ENCODE measurements at places on chromosomes 12 and 14. TPM values are rescaled to one million over a fixed set of nuclear protein-coding genes. Genes with fewer than 3 reads are reported as not detected.

The SERPINA10 gene
- polyA plus RNA-seq: not detected

The SARNP gene
- 123 TPM for polyA plus RNA-seq

The SPSB2 gene
- polyA plus RNA-seq: 11.1 TPM

DNA sequence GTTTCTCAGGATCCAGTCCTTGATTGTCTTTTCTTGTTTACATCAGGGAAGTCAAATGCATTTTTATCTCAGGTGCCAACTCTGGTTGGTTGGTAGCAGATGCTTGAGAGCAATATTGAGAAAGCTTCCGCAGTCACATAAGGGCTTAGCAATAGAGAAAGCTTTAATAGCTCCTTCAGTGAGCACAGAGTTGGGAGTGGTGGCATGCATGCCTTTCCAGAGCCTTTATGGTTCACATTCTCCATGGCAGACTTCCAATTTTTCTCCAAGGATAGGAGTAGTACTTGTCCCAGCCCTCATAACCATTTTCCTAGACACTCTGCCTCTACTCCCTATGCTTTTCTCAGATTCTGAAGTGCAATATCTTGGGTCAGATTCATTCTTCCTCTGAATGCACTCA, 280.4 kb downstream of the AEBP2 start:
- DNase-seq: no peak

DNA sequence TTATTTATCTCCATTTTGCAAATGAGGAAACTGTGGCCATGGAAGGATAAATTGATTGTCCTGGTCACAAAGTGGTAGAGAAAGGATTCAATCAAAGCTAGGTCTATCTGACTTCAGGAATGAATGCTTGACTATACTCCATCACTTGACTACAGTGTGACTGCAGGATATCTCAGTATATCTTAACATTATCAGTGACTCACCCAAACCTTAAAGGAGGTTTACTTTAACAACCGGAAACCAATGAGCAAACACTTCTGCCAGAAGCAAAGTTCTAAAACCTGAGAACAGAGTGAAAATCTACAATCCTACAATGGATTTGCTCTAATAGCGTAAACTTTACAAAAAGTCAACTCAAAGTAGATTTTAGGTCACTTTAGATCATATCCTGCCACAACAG, 277.0 kb downstream of the CEP128 start:
- no peak for DNase-seq

- DNase-seq: no peak
Measured at GRCh38 chr12:84201976-84202375, 710.6 kb downstream of the SLC6A15 start.

DNA sequence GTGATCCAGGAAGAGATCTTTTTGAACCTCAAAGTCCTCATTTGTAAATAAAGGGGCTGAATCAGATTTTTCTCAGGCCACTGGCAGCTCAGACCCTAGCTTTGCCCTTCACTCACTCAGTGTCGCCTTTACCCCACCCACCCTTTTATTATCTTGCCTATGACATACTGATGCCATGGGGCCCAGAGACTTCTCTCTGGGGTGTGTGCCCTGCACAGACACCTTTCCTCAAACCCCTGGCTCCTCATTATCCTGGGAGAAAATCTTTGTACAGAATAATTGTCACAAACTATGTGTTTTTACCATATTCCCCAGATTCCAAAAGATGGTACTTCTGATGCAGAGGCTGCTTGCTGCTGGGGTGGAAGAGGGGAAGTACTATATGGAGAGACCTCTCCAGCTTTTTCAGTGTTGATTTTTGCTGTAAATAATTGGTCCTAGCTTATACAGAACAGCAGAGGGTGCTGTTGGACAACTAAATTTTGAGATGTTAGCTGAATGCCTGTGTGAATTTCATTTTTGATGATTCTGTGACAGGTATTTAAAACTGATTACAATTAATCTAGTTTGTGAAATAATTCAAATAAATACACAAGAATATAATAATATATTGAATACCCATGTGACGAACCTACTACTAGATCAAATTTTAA, 53.9 kb upstream of the DCD start:
- no peak for DNase-seq

DNA sequence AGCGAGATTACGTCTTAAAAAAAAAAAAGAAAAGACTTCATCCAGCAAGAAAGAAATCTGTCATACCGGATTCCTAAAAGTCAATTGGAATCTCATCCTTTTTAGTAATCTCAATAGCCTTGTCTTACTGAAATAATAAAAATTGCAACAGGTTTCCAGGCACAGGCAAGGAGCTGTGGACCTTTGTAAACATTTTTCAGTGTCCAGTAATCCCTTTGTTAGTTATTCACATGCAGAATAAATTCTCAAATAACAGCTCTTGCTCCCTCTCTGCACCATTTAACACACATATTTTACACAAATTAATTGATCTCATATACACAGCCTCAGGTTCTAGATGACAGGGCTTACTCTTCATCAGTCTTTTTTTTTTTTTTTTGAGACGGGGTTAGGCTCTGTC, 22.0 kb upstream of the CALM1 start:
- DNase-seq: no peak

DNA sequence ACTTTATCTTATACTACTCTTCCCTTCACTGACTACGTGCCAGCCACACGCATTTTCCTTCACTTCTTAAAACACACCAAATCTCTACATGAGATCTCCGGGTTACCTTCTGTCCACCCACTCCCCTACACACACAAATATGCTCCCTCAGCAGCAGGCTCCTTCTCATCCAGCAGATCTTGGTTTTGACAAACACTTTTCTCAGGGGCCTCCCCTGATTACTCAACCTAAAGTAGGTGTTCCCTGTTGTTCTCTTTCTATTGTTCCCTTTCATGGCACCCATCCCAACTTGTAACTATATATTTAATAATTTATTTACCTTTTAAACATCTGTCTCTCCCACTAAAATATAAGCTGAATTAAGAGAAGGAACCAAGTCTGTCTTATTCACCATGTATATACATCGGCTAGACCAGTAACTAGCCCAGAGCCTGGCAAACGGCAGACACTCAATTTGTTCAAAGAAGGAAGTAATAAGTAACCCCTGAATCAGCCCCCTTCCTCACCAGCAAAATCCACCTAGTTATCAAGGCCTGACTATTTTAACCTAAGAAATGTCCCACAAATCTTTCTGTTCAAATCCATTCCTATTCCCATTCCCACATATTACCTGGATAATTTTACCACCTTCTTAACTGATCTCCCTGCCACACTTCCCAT, 2.7 kb downstream of the C2CD5 start:
- DNase-seq: no peak

DNA sequence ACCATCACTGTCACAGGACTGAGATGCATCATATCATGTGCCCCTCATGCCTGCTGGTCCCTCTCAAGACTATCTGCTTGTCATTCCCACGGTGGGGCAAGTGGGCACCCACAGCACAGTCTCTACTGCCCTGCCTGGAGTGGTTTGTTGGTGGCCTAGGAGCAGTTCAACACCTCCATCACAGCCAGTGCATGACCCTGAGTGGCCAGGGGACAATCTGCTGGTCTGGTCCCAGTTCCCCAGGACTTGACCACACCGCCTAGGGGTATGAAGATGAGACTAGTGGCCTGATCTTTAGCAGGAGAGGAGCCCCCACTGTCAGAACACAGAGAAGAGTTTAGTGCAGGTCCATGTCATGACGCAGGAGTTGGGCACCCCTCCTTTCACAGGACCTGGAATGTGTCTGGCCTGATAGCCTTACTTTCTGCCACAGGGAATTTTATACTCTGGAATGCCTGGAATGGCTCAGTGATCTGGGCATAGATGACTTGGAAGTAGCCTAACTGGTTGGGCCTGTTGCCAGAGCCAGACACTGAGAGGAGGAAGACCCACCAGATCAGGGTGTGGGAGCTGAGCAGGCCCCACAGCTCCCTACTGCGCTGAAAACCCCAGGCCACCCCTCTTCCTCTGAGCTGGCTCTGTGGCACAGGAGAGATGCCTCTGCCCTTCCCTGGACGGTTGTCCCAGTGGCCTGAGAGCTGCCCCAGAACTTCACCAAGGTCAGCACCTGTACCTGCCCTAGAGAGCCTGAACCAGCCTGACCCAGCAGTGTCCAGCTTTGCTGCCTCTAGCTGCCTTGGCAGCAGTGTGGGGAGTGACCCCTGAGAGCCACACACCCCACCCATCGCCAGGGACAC, 83.3 kb downstream of the PUS7L start:
- DNase-seq: no peak

All from aorta (tissue), 5 donors.